AG09319 (cell line): ENCODE measurements at places on chromosomes 13 and 19.

DNA sequence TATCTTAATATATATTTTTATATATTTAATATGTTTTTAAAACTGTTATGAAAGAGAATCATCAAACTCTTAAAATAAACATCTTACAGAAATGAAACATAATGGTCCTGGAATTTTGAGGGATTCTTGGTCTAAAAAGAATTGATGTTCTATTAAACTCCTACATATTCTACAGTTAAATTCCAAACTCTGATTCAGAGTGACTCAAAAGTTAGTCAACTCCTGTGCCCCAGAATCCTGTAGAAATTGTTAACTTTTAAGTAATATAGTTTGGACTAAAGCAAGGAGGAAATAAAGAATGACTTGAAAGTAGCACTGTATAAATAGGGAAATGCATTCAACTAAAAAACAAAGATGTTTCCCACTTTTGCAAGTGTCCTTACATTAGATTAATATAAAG, 47.7 kb downstream of the FNDC3A start:
- DNase-seq: no peak

DNA sequence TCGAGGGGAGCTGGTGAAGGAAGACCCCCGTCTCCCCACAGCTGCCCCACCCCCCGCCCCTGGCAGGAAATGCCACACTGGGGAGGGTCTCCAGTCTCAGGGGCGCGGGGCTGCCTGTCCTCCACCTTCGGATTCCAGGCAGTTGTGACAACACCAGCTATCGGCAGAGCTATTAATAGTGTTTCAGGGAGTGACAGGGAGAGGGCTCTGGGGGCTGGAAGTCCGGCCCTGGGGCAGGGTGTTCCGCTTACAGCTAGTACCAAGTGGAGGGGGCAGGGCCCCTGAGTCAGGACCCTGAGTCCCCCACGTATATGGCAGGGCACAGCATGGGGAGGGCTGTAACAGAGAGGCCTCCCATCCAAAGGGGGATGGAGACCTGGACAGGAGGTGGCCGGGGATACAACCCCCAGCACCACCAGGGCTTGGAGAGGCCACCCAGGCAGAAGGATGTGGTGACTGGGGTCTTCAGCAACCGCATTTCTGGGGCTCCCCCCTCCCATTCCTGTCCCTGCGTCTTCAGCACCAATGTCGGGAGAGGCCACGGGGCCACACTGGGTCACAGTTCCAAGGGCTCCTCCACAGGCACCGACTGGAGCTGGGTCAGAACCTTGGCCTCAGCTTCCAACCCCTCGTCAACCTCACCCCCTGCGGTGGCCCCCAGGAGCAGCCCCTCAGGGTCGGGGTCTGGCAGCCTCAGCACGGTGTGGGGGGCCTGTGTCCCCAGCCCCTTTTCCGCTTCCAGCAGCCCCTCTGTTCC, 3.9 kb downstream of the SIX5 start:
- no peak for DNase-seq

- DNase-seq: no peak
Measured at GRCh38 chr13:42633495-42633894, 59.5 kb downstream of the TNFSF11 start.

DNA sequence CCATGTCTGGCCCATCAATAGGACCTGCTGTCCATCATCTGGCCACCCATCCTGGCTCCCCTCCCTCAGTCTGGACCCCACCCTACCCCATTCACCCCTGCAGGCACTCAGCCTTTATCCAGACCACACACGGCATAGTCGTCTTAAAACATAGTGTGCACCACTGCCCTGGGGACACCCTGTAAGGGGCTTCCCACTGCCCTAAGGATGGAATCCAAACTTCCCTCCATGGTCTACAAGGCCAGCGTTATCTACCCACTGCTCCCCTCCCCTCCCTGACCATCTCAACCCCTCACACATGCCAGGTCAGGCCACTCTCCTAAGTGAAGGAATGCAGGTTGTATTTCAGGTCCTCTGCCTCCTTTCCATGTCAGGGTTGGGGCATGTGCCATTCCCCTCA, 352.7 kb upstream of the ZNF507 start:
- no peak for DNase-seq

- DNase-seq: no peak
Measured at GRCh38 chr19:49847731-49848696, 2.9 kb upstream of the PTOV1 start.

GRCh38 chr13:109790942-109791605, 4.7 kb upstream of the IRS2 start:
- no peak for DNase-seq

GRCh38 chr19:16113727-16114126, 2.0 kb downstream of the RAB8A start:
- DNase-seq: no peak

GRCh38 chr13:34847766-34848165, 94.3 kb upstream of the NBEA start:
- DNase-seq: no peak

GRCh38 chr13:41611385-41611784, 154.0 kb downstream of the RGCC start:
- DNase-seq: no peak
